ENCODE measurements at places on chromosomes 11 and 22.

- DNase-seq, result peak; percentile 12
Measured at GRCh38 chr11:69007975-69008381, 5.1 kb downstream of the MRGPRF start.

- no peak for DNase-seq
Measured at GRCh38 chr11:78973876-78974275, 399.2 kb upstream of the NARS2 start.

- no peak for DNase-seq
Measured at GRCh38 chr11:60345489-60345888, 18.4 kb downstream of the MS4A6E start.

DNA sequence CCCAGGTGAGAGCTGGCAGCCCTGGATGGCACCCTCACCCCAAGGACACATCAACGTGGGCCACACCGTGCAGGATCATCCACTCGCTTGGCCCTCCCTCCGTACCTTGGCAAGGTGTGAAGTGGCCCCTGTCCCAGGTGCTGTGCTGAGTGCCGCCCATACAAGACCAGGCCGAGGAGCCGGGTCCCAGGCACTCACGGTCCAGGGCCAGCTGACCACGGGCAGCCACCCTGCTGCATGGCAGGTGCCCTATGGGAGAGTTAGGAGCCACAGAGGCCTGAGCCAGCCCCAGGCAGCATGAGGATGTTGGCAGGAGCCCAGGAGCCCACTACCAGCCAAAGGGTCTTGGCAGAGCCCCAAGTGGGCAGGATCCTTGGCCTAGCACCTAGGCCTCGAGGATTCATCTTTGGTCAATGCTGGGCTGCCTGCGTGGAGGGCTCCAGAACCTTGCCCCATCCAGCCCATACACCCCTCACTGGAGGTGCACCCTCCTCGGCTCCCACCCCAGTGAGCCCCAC lies 19.6 kb downstream of the RTN4R start:
- DNase-seq, result no peak

- DNase-seq, result no peak
Measured at GRCh38 chr11:61194981-61195695, 8.2 kb upstream of the PGA3 start.

GRCh38 chr22:36457688-36458450 lies 23.6 kb downstream of the TXN2 start:
- DNase-seq, result no peak

GRCh38 chr11:279966-280705 lies 1.9 kb downstream of the NLRP6 start:
- no peak for DNase-seq

DNA sequence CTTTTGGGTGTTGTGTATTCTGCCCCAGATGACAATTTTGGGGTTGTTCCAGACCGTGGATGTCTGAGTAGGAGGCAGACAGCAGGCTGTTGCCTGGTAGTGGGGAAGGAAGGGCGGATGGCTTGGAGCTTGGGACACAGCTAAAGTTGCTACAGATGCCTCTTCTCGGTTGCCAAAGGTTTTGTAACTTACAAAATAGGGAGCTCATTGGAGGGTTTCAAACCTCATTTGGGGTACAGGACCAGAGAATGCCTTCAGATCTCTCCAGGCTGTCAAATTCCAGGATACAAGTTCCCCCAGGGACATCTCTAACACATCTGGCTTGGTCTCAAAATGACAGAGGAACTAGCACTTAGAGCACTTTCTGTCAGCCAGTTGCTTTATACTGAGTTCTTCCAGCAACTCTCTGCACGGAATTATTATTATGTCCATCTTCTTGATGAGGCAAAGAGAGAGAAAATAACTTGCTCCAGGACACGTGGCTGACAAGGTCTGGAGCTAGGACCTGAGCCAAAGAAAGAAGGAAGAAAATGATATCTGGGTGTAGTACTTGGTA lies 56.0 kb downstream of the SLC1A2 start:
- DNase-seq, result no peak

GRCh38 chr22:30908051-30908461 lies 60.5 kb downstream of the MORC2 start:
- no peak for DNase-seq

Data from fibroblast of skin of right quadriceps (primary cell).